ENCODE measurements at places on chromosomes 13 and 19.

DNA sequence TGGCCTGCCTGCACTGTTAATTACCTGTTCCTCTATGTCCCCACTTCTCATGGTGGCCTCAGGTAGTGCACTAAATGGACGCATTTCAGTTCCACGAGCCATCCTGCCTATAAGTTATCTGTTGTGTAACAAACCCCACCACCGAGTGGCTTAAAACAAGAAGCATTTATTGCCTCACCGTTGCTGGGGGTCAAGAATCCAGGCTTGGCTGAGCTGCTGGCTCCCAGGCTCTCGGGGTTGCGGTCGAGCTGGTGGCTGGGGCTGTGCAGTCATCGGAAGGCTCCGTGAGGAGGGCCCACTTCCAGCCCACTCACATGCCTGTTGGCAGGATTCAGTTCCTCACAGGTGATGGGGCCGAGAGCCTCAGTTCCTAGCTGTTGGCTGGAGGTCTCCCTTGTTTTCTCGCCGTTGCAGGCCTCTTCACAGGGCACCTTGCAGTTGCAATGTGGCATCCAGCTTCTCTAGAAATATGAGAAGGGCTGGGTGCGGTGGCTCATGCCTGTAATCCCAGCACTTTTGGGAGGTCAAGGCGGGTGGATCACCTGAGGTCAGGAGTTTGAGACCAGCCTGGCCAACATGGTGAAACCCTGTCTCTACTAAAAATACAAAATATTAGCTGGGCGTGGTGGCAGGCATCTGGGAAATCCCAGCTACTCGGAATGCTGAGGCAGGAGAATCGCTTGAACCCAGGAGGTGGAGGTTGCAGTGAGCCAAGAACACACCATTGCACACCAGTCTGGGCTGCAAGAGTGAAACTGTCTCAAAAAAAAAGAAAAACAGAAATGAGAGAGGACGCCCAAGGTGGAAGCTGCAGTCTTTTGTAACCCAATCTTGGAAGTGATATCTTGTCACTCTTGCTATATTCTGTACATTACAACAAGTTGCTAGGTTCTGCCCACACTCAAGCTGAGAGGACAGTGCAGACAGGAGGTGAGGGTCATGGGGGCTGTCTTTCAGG, 6.5 kb upstream of the PTOV1 start:
- DNase-seq, result no peak

- DNase-seq, result no peak
Measured at GRCh38 chr13:42028113-42028799, 20.2 kb upstream of the DGKH start.

GRCh38 chr13:50584856-50585580, 258.5 kb downstream of the DLEU7 start:
- no peak for DNase-seq

- no peak for DNase-seq
Measured at GRCh38 chr19:8212916-8213315, 3.7 kb downstream of the CERS4 start.

DNA sequence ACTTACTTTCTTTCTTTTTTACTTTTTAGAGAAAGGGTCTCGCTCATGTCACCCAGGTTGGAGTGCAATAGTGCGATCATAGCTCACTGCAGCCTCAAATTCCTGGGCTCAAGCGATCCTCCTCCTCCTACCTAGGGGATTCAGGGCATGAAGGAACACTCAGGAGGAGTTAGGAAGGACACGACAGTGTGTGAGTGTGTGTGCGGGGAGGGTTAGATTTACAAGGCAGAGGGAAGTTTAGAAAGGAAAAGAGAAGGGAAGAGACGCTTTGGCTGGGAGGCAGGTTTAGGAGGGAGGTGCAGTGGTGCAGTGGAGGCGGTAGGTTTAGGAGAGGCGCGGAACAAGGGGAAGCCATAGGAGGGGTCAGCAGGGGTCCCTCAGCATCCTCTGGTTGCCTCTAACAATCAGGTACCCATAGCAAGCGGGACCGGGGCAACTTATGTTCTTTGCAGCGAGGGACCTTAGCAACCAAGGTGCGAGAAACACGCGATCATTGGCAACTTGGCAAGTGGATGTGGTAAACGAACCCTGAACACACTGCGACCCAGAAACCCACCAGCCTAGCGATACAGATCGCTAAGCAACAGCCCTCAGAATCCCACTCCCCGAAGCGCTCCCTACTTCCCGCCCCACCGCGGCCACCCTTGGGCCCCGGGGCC, 501 bp downstream of the SIRT2 start:
- no peak for DNase-seq

Measured in HS-5 (cell line).